Activated CD4-positive, alpha-beta T cell treated with anti-CD3 and anti-CD28 coated beads, Interleukin-2, amount 10 ng/mL, durations not matched to agents 7 days and 5 days (primary cell): ENCODE measurements at places on chromosomes 16 and 17.

DNA sequence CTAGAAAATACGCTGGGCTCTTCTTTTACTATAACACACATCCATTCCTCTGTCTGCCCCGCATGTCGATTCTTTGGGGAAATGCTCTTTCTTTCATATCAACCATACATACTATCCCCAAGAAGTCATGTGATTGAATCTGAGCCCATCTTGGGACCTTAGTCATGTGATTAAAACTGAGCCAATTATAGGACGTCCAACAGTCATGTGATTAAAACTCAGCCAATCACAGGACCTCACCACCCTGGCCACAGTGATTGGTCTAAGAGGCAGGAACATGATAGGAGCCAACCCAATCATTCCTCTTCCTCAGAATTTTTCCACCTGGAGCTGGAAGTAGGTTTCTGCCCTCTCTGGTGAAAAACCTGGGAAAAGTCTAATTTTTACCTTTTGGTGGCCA lies 78.8 kb downstream of the TMEM114 start:
- DNase-seq = no peak

DNA sequence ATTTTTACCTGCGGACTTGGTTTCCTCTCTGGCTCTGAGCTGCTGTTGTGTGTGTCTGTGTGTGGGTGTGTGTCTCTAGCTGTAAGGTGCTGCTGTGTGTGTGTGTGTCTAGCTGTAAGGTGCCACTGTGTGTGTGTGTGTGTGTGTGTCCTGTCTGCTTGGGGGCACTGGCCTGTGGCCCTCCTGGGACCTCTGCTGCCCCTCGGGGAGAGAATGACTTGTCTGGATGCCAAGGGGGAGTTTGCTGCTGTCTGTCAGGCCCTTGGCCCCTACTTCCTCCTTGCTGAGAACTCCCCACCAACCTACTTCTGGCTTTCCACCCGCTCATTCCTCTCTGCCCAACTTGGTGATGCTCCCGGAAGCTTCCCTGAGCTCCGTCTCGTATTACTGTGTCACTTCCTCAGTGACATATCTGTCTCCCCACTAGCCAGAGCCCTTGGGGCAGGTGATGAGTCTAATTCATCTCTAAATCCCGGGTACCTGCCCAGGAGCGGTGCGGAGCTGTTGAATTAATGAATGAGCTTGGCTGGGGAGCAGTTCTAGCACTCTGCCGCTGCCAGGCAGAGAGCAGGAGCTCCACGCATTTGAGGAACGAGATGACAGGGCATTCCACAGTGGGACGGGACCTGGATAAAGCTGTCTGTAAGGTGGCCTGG lies 3.5 kb upstream of the LASP1NB start:
- no peak for DNase-seq

DNA sequence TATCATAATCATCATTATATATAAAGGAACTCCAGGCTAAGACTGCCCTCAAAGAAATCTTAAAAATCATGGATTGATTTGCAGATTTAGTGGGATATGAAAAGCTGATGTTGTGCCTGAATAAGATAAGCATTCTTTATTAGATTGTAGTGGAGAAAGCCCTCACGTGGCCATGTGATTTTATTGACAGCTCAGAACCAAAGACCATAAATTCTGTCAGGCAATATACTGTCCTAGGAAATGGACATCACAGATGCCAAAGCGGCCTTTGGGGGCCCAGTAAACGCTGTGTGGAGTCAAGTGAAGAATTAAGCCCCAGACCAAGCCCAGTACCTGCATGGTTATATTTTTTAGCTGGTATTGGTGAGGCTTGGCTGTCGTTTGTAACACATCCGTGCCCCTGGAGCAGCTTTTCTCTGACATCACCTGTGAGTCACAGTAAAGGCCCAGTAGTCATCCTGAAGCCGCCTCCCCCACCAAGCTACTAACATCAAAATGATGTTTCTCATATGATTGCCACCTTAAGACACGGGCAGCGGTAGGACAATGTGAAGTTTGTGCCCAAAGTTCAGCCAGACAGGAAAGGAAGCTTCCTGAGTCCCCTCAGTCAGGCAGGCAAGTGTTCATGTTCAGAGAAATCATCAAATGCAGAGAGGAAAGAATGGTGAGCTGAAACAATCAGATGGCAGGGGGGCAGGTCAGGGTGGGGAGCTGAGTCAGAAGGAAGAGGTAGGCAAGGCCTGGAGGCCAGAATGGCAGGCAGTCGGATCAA lies 209.4 kb downstream of the IRX3 start:
- no peak for DNase-seq

- no peak for DNase-seq
Observed at GRCh38 chr17:14514973-14515372, 214.1 kb downstream of the HS3ST3B1 start.

- DNase-seq = no peak
Observed at GRCh38 chr17:34598161-34598776, 18.9 kb downstream of the TMEM132E start.

- DNase-seq = peak; percentile 81
Observed at GRCh38 chr17:78258323-78259191, 27.1 kb downstream of the TMEM235 start.

DNA sequence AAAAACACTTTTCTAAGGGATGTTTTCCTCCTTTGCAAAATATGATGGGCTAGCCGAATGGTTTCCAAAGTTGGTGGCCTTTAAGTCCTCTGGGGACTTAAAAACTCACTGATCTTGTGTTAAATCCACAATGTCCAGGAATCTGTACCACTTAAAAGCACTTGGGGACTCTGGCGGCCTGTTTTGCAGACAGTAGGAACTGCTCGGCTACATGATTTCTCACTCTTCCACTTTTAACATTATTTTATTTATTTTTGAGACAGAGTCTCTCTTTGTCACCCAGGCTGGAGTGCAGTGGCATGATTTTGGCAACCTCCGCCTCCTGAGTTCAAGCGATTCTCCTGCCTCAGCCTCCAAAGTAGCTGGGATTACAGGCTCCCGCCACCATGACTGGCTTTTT lies 9.1 kb upstream of the MSI2 start:
- no peak for DNase-seq

- DNase-seq = no peak
Observed at GRCh38 chr16:88767546-88768070, 17.4 kb downstream of the PIEZO1 start.

DNA sequence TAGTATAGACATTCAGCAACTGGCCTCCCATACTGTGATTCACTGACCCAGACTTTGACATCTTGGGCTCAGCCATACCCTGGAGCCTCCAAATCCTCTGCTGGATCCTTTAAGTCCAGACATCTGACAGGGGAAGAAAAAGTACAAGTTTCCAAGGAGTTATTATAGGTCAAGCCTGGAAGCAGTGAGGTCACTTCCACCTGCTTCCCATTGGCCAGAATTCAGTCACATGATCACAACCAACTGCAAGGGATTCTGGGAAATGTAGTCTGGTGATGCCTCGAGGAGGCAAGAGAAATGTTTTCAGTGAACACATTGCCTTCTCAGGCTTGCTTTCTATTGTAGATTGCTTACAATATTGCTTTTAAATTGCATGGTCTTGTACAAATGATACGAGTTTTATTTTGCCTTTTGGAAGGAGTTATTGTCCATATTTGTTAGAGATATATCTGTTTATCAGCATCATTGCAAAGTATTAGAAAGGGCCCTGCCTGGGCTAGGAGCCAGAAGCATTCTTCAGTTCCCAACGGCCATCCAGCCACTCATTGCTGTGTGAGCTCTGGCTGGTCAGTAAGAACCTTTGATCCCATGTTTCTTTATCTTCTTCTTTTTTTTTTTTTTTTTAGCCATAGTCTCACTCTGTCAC lies 696.9 kb downstream of the WWOX start:
- peak; percentile 32 for DNase-seq

DNA sequence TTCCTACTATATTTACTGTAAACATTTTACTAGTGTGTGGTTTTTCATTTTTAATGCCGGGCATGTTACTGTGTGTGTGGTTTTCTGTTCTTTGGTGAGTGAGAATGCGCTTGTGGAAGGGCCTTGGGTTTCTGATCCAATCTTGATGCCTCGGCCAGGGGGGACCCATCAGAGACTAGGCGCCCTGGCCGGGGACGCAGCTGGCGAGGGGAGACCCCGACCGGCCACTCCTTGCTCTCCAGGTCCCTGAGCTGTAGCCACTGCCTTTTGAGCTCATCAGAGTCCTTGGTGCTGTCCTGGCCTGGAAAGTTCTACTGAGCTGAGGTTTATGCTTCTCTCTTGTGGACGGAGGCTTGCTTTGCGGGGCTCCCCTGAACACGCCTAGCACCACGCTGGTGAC lies 37.5 kb downstream of the KIAA0513 start:
- no peak for DNase-seq

DNA sequence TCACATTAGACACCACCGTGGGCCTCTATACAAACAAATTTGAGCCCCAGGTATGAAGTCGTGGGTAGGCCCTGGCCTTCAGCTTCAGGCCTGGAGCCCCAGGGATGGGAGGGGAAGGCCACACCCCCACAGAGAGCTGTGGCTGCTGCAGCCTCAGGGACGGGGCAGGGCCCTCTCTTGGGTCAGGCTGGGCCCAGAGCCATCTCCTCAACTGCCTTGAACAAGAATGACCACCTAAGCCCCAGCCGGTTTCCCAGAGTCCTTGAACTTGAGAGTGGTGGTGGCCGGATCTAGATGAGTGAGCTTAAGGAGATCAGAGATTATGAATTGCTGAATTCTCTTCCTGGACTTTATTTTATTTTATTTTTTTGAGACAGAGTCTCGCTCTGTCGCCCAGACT lies 18.6 kb downstream of the SCNN1B start:
- no peak for DNase-seq

DNA sequence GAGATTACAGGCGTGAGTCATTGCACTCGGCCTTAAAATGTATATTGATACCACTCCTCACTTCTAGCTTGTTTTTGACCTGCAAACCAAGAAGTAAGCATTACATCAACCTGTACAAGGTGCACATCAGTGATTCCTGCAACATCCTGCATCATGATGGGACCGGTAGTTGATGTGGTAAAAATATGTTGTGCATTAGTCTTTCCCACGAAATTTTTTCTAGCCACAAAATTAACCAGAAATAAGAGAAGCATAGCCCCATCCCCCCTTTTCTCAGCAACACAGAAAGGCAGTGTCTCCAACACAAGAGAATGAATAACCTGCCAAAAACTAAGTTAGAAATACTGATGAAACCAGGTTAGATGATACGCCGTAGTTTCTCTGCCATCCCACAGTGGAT lies 21.1 kb upstream of the NSMCE1 start:
- no peak for DNase-seq

DNA sequence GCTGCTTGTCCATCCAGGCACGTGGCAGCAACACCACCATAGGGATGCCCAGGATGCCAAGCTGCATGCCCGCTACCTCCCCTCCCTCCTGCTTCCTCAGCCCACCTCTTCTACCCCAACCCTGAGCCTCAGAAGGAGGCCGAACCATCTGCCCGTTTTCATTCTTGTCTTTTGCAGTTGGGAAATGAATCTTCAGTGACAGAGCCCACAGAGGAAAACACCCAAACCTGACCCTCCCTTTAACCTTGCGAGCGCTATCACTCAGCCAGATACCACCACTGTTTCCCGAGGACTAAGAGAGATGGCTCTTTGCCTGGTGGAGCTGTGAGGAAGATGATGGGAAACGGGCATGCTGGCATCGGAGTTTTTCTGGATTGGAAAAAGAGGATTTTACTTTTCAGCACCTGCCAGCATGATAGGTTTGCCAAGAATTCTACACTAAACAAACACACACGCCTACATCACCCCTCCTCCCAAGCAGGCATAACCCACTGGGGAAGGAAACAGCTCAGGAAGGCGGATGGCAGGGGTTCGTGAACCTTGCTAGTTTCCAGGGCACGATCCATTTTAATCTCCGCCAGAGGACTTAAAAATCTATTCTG lies 457.4 kb downstream of the SLC39A11 start:
- no peak for DNase-seq

DNA sequence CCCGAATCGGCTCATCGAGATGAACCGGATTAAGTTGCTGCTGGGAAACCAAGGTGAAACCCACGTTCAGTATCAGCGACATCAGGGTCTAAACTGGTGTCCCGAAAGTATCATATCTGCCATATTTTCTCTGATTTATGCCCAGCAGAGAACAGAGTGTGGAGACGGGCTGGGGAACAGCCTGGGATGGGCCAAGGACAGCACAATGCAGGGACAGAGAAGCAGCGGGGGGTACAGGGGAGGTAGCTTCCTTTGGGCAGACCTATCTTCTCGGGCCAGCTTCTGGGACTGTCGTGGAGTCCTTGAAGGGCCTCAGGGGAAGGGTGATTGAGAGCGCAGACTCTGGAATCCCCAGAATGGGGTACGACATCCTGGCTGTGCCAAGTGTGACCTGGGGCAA lies 17.5 kb upstream of the MLKL start:
- no peak for DNase-seq

DNA sequence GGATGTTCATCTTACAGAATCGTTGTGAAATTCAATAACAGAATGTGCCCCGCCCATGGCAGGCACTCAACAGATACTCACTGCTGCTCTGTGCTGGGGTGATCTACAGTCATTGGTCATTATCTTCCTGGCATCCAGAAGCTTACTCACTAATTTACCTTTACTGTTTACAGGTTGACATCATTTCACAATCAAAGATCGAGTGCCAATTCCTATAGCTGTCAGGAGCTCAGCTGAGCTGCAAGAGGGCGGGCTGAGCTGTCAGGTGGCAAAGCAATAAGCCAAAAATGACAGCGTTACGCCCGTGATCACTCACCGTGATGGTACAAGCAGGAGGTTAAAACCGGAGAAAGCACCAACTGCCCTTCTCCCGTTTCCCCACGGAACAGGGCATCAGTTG lies 51.2 kb downstream of the LITAF start:
- no peak for DNase-seq

- DNase-seq = no peak
Observed at GRCh38 chr17:10557422-10557821, 8.0 kb upstream of the MYH2 start.

DNA sequence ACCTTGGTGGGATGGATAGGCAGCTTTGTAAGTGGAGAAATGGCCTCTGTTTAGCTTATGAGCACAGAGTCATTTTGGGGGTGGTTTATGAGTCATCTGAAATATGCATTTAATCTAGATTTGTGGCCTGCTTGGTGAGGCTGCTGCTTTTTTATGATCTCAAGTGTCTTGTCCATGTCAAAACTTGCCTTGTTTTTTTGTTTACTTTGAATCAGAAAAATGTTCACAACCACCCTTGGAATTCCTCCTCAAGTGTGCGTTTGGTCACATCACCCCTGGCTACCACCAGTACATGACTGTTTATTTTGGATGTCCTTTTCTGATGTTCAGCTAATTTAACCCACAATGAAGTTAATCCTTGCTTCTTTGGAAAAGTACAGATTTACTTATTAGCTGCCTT lies 64.6 kb downstream of the FTO start:
- no peak for DNase-seq
